GM23338 (cell line): ENCODE measurements at places on chromosomes 11 and 22.

GRCh38 chr11:126790550-126791081 is 210.0 kb downstream of the KIRREL3 start:
- DNase-seq = peak; percentile 38

- DNase-seq = peak; percentile 59
These were observed 27.6 kb upstream of the TOLLIP start for GRCh38 chr11:1336836-1337646.

- DNase-seq = peak; percentile 97
These were observed 57.6 kb downstream of the FBXO7 start for GRCh38 chr22:32531931-32532819.

GRCh38 chr22:26845021-26845743 is 187.8 kb downstream of the MIAT start:
- DNase-seq = no peak

GRCh38 chr11:45853332-45854219 is 6.3 kb downstream of the CRY2 start:
- DNase-seq = no peak

- DNase-seq = no peak
These were observed 56.6 kb upstream of the LMO2 start for GRCh38 chr11:33948494-33948893.

GRCh38 chr11:2700415-2701211 is 819 bp upstream of the KCNQ1OT1 start:
- DNase-seq = peak; percentile 74

- DNase-seq = no peak
These were observed 251.8 kb downstream of the NTM start for GRCh38 chr11:131622193-131622592.

GRCh38 chr22:45169591-45170466 is 6.1 kb downstream of the NUP50 start:
- DNase-seq = no peak

DNA sequence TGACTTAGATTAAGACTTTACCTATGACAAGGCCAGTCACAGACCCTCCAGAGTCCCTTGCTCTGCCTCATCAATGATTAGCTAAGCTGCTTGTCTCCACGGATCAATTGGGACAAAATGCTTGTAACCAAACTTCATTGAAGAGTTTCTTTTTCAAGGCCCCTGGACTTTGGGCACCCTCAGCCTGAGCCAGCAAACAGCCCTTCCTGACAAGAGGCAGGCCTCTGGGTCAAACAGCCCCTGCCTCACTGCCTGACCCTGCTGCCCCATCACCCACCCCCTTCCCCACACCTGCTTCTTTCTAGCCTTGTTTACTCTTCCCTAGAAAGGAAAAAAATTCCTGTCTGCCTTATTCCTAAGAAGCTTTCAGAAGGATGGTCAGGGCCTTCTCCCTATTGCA is 26.3 kb upstream of the CDON start:
- no peak for DNase-seq
